ENCODE measurements at places on chromosomes 6 and 20. TPM values are rescaled to one million over a fixed set of nuclear protein-coding genes. Genes with fewer than 3 reads are reported as not detected.

GPX5 gene
- total RNA-seq, result not detected

ENTPD6 gene
- total RNA-seq, result 72.7 TPM

TAP2 gene
- total RNA-seq, result 75.9 TPM

C6orf132 gene
- total RNA-seq, result 19.6 TPM

SH3BGRL2 gene
- total RNA-seq, result 22.0 TPM

DNA sequence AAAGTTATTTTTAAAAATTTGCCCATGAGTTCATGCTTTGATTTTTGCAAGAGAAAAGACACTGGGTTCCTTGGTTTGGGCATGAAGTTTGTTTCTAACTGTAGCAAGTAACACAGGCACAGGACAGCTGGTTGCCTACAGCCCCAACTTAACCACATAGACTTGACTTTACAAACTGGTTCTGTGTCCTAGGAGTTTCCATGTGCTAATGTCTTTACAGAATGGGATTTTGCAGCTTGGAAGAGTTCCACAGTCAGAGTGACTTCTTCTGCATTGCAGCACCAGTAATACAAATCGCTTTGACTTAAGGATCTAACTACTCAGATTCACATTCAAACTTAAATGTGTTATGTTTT lies 44.3 kb downstream of the OR2B2 start:
- no peaks in the 10 kb centered on the region for H3K36me3 ChIP-seq
- DNase-seq, result peak; percentile 30
- no peak overlapping the region for H3K4me3 ChIP-seq
- H3K4me1 ChIP-seq, result peaks cover 34% of the 10 kb centered on the region

GRCh38 chr6:27138837-27139755 lies 108.4 kb upstream of the PRSS16 start:
- H3K27ac ChIP-seq, result peak overlapping the region; percentile 88
- peak; percentile 70 for DNase-seq
- H3K27me3 ChIP-seq, result no peaks in the 10 kb centered on the region
- no peaks in the 10 kb centered on the region for H3K36me3 ChIP-seq
- peaks cover 3% of the 10 kb centered on the region for H3K4me1 ChIP-seq

- peaks cover 12% of the 10 kb centered on the region for H3K4me1 ChIP-seq
- H3K27ac ChIP-seq, result no peak overlapping the region
- no peak overlapping the region for H3K4me3 ChIP-seq
- no peaks in the 10 kb centered on the region for H3K36me3 ChIP-seq
- no peaks in the 10 kb centered on the region for H3K27me3 ChIP-seq
- DNase-seq, result no peak
These were observed 185.6 kb upstream of the MCHR2 start for GRCh38 chr6:100179576-100179975.

- H3K27ac ChIP-seq, result no peak overlapping the region
- DNase-seq, result no peak
- no peaks in the 10 kb centered on the region for H3K36me3 ChIP-seq
These were observed 69.4 kb downstream of the JPH2 start for GRCh38 chr20:44117296-44118184.

GRCh38 chr6:36459501-36459900 lies 16.7 kb downstream of the KCTD20 start:
- H3K4me1 ChIP-seq, result peaks cover 17% of the 10 kb centered on the region
- no peak overlapping the region for H3K4me3 ChIP-seq
- H3K27ac ChIP-seq, result no peak overlapping the region
- no peak for DNase-seq
- H3K27me3 ChIP-seq, result no peaks in the 10 kb centered on the region

DNA sequence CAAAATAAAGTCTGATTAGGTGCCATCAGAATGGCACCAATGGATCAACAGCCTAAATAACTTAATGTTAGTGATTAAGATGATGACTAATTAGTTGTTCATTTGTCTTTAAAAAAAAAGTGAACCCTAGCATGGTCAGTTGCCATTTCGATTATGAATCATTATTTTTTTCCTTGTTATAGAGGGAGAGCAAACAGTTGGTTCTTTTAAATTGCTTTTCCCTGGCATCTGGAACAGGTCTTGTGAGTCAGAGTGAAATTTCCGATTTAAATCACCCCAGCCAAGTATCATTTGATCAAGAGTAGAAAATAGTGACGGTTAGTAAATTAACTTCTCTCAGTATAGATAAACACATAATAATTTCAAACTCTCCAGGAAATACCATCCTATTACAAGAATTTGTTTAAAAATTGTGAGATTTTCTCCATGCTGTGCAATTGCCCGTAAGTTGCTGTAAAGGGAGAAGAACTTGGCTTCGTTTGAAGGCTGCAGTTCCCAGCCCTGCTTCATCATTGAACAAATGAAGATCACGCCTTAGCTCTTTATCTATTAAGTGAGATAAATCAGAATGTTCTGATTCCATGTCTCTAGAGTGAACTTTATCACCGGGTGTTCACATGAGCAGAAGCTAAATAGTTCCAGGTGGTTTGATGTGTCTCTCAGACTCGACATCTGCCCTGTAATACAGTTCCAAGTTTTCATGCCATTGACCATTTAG lies 741.3 kb downstream of the DOK5 start:
- no peaks in the 10 kb centered on the region for H3K36me3 ChIP-seq
- H3K4me1 ChIP-seq, result no peaks in the 10 kb centered on the region
- no peaks in the 10 kb centered on the region for H3K27me3 ChIP-seq
- H3K27ac ChIP-seq, result no peak overlapping the region

GRCh38 chr6:143880412-143880811 lies 16.1 kb downstream of the ZC2HC1B start:
- no peak overlapping the region for H3K4me3 ChIP-seq
- no peak overlapping the region for H3K27ac ChIP-seq
- H3K36me3 ChIP-seq, result no peaks in the 10 kb centered on the region
- H3K4me1 ChIP-seq, result no peaks in the 10 kb centered on the region

- no peak overlapping the region for H3K27ac ChIP-seq
- no peak for DNase-seq
- H3K27me3 ChIP-seq, result peaks cover 99% of the 10 kb centered on the region
These were observed 31.4 kb upstream of the NR2E1 start for GRCh38 chr6:108134213-108134970.

- H3K36me3 ChIP-seq, result no peaks in the 10 kb centered on the region
- no peak overlapping the region for H3K27ac ChIP-seq
- H3K27me3 ChIP-seq, result no peaks in the 10 kb centered on the region
- DNase-seq, result no peak
- H3K4me3 ChIP-seq, result no peak overlapping the region
These were observed 17.5 kb downstream of the AGPAT4 start for GRCh38 chr6:161256407-161256806.
